ENCODE measurements at places on chromosomes 1 and 21.

- DNase-seq, result no peak
These were observed 155.4 kb downstream of the EIF4G3 start for GRCh38 chr1:21021311-21021710.

DNA sequence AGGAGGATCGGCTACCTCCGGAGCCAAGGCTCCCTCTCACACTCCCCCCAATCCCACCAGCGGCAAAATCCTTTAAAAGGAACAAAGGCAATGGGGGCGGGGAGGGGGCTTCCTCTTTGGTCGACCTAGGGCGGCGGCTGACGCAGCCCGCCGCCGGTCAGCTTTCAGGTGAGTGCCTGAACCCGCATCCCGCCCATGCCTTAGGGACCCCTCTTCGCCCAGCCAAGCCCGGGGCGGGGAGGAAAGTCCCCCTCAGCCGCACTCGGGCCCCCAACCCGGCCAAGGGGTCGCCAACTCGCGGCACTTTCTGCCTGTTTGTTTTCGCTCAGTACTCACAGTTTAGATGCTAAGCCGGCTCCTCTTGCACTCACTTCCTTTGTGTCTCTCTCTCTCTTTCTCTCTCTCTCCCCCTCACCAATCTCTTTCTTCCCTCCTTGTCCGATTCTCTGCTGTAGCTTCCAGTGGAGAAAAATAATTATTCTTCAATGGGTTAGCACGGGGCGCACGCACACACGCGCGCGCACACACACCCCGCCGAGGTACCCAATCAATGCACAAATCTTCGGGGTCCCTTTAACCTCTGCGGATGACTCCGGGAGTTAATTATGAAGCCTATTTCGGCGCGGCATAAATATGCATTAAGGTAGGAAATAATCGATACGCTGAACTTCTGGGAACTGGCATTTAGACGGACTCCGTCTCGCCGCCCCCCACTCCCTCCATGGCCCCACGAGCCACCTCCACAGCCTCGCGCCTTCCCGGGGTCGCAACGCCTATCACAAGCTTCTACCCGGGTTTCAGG is at the start of gene BLACAT1:
Gene BLACAT1, minus strand, starts transcription at position 465 of the 802 bp plus-strand sequence.
- DNase-seq, result no peak

GRCh38 chr1:231606712-231607111 is 19.9 kb upstream of the DISC1 start:
- DNase-seq, result no peak

GRCh38 chr1:45510972-45511527 is 10.6 kb downstream of the PRDX1 start:
- DNase-seq, result no peak

- no peak for DNase-seq
These were observed 24.7 kb downstream of the SLC35A3 start for GRCh38 chr1:99994496-99994895.

GRCh38 chr1:26582836-26583460 is 53.4 kb downstream of the RPS6KA1 start:
- no peak for DNase-seq

DNA sequence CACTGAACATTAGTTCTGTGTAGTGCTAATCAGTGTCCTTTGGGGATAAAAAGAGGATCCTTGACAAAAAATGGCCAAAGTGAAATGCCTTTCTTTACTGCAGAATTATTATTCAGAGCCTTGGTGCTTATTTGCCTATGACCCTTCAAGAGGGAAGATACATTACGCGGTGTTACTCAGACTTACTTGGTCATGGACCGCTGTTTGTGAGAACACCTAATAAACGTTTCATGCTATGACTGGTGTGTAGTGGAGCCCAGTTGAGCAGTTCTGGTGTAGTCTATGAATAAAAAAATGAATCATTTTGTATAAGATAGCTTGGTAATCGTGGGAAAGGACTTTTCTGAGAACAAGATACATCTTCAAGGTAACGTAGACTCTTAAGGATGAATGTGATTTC is 8.3 kb downstream of the NFYC start:
- no peak for DNase-seq

- DNase-seq, result peak; percentile 26
These were observed 111.6 kb upstream of the ZC3H12A start for GRCh38 chr1:37362594-37363385.

DNA sequence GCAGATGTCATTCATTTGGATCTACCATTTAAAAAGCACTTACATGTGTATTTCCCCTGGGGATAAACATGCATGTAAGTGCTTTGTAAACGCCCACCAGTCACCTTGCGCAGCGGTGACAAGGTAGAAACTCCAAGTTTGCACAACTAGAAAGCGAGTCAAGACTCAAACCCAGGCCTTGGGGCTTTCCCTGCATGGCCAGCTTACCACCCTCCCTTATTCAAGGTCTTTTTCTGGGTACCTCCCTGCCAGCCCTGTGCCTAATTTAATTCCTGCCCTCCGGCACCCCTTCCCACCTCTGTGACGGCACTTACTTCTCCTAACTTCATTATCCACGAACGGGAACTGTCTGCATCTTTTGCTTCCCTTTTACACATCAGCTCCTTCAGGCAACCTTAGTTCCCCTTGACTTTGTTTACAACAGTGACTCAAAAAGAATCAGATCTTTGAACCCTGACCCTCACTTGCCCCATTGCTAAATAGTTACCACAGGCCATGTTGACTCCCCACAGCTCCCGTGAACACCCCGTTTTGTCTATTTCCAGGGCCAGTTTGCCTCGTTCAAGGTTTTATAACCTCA is 138.3 kb upstream of the ETS2 start:
- no peak for DNase-seq

- no peak for DNase-seq
These were observed 131.6 kb downstream of the TGFBR3 start for GRCh38 chr1:91754348-91754747.

DNA sequence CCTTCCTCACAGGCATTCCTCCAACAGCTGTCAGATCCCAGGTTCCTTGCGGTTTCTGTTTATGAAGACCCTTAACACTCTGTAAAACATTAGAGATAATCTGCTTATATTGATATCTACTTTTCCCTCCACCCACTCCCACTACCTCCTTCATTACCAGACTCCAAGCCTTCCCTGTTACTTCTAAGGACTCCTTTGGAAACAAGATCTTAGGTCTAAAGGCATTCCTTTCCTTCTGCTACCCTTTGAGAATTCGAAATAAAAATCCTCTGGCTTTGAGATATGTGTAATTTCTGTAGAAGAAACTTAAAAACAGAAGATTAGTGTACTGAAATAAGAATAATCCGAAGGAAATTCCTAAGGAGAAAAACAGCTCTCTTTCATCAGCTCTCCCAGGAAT is 23.7 kb upstream of the LYPLAL1 start:
- DNase-seq, result no peak

DNA sequence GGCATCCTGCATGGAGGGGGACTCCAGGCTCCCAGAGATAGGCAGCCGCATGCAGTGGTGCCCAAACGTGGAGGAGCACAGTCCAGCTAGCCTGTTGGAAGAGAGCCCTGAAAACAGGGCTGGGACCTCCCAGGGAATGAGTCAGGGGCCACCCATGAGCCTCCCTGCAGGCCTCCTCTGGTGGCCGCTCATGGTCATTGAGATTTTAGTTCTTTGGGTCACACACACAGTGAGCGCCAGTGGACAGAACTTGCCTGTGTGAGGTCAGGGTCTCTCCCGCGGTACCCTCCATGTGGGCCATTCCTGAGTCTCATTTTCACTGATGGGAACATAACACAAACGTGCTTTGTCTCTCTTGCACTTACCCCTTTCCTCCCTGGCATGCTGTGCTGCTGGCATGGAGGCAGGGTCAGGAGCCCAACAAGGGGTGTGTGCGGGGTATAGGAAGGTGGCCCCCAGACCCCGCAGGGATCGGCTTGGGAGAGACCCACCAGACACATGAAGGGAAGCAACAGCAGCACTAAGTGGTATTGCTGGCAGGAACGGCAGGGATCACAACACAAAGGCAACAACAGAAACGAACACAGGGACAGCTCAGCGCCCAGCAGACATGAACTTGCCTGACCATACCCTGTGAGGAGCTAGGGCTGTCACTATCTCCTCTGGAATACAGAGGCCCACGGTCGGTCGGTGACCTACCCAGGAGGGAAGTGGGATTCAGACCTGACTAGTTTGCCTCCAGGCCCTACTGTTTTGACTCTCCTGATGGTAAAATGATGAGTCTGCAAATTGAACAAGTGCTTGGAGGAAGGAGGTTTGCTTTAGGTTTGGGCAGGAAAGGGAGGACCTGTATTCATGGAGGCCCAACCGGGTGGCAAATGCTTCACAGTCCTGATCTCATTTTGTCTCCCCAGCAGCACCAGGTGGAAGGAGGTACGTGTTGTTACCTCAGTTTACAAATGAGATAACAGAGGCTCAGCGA is 31.8 kb downstream of the ABCG1 start:
- no peak for DNase-seq

DNA sequence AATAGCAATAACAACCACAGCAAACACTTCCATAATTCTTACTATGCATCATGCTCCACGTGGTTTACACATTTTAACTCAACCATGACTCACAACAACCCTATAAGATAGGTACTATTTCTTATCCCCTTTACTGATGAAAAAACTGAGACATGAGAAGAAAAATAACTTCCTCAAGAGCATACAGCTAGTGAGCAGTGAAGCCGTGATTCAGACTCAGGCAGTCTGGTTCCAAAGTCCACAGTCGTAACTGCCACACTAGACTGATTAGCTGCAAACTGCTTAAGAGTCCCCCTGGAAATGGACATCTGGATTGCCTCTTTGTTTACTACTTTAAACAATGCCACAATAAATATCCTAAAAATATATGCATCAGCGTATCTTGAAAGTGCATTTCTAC is 55.7 kb downstream of the PLD5 start:
- no peak for DNase-seq

GRCh38 chr21:22277341-22277740 is 1279.1 kb downstream of the NCAM2 start:
- DNase-seq, result no peak

DNA sequence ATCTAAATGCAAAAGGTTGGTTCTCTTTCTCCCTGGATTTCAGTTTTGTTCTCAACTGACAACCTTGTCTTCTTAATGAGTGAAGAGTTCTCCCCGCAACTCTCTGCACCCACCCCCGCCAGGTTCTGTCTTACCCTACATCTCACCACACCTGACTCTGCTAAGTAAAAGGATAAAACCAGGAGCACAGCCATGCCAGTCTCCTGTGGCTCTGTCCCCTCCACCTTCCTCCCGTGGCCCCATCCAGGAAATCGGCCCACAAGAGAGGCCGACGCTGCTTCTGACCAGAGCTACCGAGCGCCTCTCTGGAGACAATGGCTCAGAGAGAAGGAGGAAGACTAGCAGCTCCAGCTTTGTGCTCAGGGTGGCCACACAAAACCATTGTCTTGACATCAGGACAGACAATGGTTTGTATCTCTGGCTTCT is 72.2 kb downstream of the PLEKHA6 start:
- DNase-seq, result no peak

GRCh38 chr1:91166106-91166712 is 144.4 kb upstream of the ZNF644 start:
- peak; percentile 79 for DNase-seq

GRCh38 chr1:214418391-214418790 is 133.0 kb downstream of the PTPN14 start:
- DNase-seq, result no peak

- no peak for DNase-seq
These were observed 351.9 kb downstream of the ADGRL2 start for GRCh38 chr1:82152356-82153271.

DNA sequence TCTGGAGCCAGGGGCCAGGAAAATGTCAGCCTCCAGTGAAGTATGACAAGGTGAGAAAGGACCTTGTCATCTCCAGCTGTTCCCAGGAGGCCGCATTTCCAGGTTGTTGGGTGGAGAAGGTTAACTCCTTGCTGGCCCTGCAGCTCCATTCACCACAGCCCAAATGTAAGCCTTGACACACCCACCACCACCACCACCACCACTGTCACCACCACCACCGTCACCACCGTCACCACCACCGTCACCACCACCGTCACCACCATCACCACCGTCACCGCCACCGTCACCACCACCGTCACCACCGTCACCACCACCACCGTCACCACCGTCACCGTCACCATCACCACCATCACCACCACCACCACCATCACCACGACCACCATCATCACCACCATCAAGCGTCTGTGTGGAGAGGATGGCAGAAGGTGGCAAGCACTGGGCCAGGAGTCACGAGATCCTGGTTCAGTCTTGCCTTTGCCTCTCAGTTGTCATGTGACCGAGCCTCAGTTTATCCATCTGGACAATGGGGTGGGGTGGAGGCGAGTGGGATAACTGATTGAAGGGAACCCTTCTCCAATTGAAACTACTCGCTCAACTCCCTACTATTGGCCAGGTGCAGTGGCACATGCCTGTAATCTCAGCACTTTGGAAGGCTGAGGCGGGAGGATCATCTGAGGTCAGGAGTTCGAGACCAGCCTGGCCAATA is 21.2 kb upstream of the FAM131C start:
- DNase-seq, result no peak

DNA sequence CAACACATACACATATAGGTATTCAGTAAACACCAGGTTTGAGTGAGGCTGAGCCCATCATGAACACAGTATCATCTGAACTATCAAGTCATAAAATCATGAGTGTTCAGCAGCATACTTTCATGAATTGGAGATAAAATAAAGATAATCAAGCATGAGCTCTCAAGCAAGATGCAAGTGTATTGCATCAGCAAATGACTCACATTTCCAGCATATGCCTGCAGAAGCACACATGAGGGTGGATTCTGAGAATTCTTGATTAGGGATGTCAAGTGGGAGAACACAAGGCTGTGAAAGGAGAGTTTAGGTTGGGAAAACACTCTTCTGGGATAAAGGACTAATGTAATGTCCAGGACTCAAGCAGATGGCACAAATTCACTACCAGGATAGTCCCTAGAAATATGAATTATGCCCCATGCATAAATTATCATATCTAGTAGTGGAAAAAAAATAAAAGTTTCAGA is 299.2 kb downstream of the SRGAP2C start:
- DNase-seq, result no peak

DNA sequence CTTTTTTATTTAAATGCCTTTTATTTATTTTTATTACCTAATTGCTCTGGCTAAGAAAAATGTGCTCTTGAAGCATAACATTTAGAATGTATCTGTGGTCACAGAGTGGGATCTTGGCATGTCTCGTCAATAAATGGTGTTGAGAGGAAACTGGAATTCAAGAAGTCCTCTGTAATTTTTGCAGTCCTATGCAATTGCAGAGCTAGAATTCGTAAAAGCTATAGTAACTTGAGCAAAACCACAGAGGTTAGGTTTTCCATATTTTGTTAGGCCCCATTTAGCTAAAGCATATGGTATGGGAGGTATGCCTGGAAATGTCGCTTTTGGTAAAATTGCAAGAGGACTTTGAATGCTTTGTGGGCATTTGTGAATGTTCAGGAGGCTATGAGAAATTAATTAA is 466.7 kb upstream of the NFIA start:
- DNase-seq, result no peak

- DNase-seq, result no peak
These were observed 230.2 kb downstream of the PRDM2 start for GRCh38 chr1:13930151-13930550.

- no peak for DNase-seq
These were observed 49.2 kb downstream of the B3GALNT2 start for GRCh38 chr1:235455097-235455496.

DNA sequence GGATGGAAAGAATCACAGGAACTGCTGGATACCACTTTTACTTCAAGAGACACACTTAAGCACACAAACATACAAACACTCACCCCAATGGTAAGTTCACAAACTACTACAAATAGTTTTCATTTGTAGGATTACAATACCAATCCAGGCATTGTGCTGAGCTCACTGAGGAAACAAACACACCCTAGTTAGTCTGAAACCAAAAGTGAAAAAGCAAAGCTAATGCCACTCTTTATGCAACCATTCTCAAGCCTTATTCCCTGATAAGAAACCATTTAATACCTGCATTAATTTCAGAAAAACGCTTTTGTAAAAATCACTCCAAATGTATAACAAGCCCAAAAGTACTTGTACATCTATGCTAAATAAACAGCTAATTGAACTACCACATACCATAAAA is 38.3 kb downstream of the RNF115 start:
- DNase-seq, result no peak
